ENCODE measurements at places on chromosomes 11 and 22.

DNA sequence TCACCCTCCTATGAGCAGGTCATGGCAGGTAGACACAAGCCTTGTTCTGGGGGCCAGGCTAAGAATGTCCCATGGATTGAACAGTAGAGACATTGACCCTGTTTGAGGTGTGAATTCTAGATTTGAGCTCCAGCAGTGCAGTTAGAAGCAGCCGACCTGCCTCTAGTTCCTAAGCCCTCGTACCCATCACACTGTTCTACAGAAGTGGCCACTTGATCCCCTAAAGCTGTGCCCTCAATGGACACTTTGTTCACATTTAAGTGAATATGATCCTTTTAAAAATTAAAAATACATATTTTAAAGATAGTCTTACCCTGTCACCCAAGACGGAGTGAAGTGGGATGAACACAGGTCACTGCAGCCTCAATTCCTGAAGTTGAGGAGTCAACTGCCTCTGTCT lies 122.0 kb downstream of the MED15 start:
- DNase-seq: no peak

GRCh38 chr11:68810164-68810563 lies 31.6 kb downstream of the CPT1A start:
- DNase-seq: no peak

DNA sequence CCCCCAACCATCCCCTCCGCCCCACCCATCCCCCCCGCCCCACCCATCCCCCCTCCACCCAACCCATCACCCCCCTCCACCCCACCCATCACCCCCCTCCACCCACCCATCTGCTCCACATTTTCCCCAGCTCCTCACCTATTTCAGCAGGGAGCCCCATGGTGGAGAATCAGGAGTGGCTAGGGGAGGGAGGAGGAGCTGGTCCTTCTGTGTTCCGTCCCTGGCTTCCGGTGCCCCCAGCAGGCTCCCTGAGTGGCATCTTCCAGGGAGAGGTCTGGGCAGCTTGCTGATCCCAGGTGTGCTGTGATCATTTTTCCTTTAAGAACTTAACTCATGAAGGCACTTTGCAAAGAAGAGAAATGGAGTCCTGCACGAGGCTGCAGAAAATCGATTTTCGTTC lies 365.8 kb downstream of the TBC1D22A start:
- no peak for DNase-seq

- DNase-seq: no peak
Observed at GRCh38 chr22:44608597-44609399, 93.2 kb upstream of the PRR5 start.

GRCh38 chr11:104151404-104152204 lies 12.3 kb downstream of the PDGFD start:
- DNase-seq: peak; percentile 25

DNA sequence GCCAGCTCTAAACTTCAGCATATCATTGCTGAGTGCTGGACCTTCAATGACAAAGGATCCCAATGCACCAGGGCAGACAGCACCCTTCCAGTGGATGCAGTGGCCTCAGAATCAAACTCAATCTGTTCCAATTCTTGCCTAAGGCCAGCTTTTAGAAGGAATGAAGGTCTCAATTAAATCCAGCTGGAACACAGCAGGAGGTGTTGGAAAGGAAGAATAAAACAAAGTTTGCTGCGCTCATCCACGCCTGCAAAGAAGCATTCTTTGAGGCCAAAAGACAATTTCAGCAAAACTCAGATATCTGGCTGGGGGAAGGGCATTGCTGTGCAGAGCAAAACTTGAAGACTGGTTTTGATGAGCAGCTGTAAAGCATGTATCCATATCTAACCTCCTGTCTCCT lies 120.7 kb downstream of the CCDC81 start:
- DNase-seq: no peak

- no peak for DNase-seq
Observed at GRCh38 chr11:2093575-2094353, 45.4 kb downstream of the IGF2 start.

- DNase-seq: no peak
Observed at GRCh38 chr11:61194169-61194671, 9.1 kb upstream of the PGA3 start.

DNA sequence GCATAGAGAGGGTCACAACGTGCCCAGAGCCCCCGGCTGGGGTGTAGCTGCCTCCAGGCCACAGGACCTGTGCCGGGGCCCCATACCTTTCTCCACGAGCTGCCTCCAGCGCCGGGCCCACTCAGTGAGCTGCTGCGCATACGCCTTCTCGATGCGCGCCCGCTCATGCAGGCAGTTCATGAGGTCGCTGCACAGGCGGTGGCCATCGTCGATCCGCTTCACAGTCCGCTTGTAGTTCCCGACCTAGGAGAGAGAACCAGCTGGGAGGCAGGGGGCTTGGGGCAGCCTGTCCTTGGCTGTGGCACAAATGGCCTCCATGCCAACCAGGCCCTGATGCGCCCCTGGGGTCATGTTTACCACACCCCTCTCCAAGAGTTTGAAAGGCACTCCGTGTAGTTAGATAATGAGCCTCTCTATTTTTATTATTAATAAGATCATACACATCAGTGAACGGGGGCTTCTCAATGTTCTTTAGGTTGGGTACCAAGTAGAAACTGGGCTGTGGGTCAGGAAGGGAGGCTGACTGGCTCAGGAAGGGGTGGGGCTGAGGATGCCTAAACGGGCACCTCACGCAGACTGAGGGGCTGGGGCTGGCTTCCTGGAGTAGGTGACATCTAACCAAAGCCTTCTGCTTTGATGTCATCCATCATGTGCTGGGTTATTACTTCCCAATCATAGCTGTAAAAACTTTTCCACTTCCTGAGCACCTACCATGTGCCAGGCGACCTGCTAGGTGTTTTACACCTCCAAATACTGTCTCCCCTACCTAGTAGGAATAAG lies 36.5 kb upstream of the ARFGAP3 start:
- DNase-seq: peak; percentile 16

- no peak for DNase-seq
Observed at GRCh38 chr22:32021716-32022115, 21.3 kb upstream of the SLC5A1 start.

Data from inflammatory macrophage treated with lipopolysaccharide for 4 hours (primary cell).